Tracheal epithelial cell (primary cell): ENCODE measurements at places on chromosomes 7 and 10. TPM values are rescaled to one million over a fixed set of nuclear protein-coding genes. Genes with fewer than 3 reads are reported as not detected.

The GATAD1 gene
- 15.9 and 21.1 TPM in 2 replicates for total RNA-seq

The BAZ1B gene
- 41.8 and 42.2 TPM in 2 replicates for total RNA-seq

The NPC1L1 gene
- under 0.01 TPM in 1 of 2 replicates, not detected in the other for total RNA-seq

The VGF gene
- 0.24 TPM in 1 of 2 replicates, not detected in the other for total RNA-seq

The OLAH gene
- total RNA-seq: 5.5 and 15.8 TPM in 2 replicates

The IGF2BP3 gene
- 7.5 and 26.0 TPM in 2 replicates for total RNA-seq
